ENCODE measurements at places on chromosomes 5 and 9.

DNA sequence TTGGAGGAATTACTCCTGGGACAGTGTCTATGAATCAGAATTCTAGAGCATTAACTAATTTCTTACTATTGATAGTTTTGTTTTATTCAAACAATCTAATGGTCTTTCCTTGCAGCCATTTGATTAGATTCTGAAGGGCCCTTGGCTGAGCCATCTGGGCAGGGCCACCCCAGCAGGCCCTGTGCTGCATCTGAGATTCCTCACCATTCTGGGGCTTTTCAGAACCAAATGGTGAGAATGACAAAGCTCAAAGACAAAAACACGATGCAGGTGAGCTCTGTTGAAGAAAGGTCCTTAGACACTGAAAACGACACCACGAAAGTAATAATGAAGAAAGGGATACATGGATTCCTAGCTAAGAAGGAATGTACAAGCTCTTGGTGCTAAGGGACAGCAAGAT is 321.0 kb upstream of the IRX4 start:
- no peak for DNase-seq

- no peak for DNase-seq
Observed at GRCh38 chr5:138685193-138685745, 68.0 kb upstream of the CTNNA1 start.

GRCh38 chr9:21392270-21392669 is 7.1 kb upstream of the IFNA2 start:
- no peak for DNase-seq

GRCh38 chr5:147619281-147619878 is 109.5 kb upstream of the DPYSL3 start:
- DNase-seq: no peak

- no peak for DNase-seq
Observed at GRCh38 chr5:10451137-10451824, 9.6 kb downstream of the ROPN1L start.

DNA sequence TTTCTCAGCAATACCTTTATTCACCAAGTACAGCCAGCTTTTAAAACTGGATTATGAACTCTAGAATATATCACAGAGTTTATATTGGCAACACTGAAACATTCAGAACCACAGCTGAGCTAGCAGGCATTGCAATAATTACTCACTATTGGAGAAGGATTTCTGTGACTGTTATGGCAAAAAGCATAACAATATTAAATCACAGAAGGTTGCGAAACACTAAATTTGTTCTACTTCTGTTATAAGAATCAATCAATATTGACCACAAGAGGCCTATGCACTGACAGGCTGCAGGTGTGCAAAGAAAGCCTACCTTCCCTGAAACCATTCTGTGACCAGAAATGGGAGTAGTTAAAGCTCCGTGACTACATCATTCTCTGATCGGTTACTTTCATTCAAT is 59.2 kb downstream of the AP3B1 start:
- DNase-seq: no peak

- no peak for DNase-seq
Observed at GRCh38 chr5:91206734-91207133, 176.4 kb downstream of the ARRDC3 start.

Measured in stimulated activated CD8-positive, alpha-beta memory T cell treated with anti-CD3 and anti-CD28 coated beads, Interleukin-7, amount 100 ng/mL, for 1 hour (primary cell).